ENCODE measurements at places on chromosomes 5 and 9. TPM values are rescaled to one million over a fixed set of nuclear protein-coding genes. Genes with fewer than 3 reads are reported as not detected.

GRCh38 chr5:67238191-67238590, 41.6 kb upstream of the CD180 start:
- H3K36me3 ChIP-seq = no peaks in the 10 kb centered on the region
- no peaks in the 10 kb centered on the region for H3K4me1 ChIP-seq
- H3K27me3 ChIP-seq = no peaks in the 10 kb centered on the region
- no peak for DNase-seq

DNA sequence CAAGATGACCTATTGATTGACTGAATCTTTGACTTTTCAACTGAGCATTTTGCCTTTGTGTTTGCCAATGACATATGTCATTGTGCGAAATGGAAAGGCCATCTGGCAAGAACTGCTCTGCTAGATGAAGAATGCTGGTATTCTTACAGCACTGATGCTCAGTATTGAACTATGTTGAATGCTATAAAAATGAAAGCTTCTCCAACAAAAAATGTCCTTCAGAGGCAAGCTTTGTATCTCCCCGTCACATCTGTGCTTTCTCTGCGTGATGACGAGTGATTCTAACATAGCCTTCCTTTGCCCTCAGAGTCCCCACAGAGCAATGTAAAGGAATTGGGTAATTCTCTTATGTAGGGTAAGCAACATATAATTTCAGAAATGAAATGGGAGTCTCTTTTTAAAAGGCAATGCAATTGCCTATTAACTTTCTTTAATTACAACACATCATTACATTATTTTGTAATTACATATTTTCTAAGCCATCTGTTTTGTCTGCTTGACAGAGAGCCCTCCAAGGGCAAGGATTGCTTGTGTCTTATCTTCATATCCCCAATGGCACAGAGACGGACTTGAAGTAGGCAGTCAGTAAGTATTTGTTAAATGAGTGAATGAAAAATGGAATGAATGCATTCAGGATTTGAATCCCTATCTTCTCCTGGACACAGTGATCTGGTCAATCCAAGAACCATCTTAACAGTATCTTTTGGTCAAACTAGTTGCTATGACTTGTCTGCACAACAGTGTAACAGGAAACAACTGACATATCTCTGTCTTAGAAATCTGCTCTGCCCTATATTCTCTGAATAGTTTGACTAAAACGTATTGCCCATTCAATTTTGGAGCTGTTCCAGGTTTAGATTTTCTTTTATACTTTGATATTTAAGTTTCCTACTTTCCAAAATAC, 46.1 kb downstream of the ENC1 start:
- H3K27ac ChIP-seq = no peak overlapping the region
- H3K27me3 ChIP-seq = no peaks in the 10 kb centered on the region
- H3K4me3 ChIP-seq = no peak overlapping the region
- no peak for DNase-seq
- no peaks in the 10 kb centered on the region for H3K36me3 ChIP-seq

- no peak overlapping the region for H3K4me3 ChIP-seq
- no peaks in the 10 kb centered on the region for H3K36me3 ChIP-seq
- H3K27ac ChIP-seq = no peak overlapping the region
- DNase-seq = no peak
- no peaks in the 10 kb centered on the region for H3K27me3 ChIP-seq
Measured at GRCh38 chr5:122009436-122009835, 47.7 kb downstream of the SRFBP1 start.

Gene GABRA1
- not detected for total RNA-seq

DNA sequence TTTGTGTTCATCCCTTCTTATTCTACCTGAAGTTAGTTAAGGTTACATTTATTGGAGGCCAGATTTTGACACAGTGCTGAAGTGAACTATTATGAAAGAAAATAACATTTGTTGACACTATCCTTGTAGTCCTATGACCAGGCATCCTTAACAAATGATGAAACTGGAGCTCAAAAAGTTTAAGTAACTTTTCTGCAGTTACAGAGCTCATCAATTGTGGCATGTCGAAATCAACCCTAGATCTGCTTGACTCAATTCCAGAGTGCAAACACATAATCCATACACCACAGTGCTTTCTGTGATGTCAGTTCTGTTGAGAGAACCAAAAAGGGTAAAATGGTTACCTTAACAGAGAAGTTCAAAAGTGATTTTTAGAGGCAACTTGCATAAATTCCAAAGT, 28.6 kb downstream of the KCNN2 start:
- no peak for DNase-seq
- no peaks in the 10 kb centered on the region for H3K36me3 ChIP-seq
- H3K27ac ChIP-seq = no peak overlapping the region
- H3K4me3 ChIP-seq = no peak overlapping the region
- no peaks in the 10 kb centered on the region for H3K4me1 ChIP-seq

Gene PLAC8L1
- 0.45 TPM for total RNA-seq

DNA sequence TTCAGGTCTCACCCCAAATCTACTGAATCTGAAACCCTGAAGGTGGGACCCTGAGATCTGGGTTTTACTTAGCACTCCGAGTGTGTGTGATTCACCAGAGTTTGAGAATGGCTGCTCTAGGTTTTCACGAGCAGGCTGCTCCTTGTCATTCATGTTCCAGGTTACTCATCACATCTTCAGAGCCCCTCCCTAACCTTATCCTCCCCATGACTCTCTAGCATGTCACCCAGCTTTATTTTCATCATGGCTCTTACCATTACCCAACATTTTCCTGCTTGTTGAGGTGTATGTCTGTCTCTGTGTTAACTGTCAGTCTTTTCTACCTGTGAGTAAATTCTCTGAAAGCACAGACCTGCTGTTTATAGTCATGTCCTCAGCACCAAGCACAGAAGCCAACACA, 319.2 kb downstream of the NSG2 start:
- no peaks in the 10 kb centered on the region for H3K4me1 ChIP-seq
- no peaks in the 10 kb centered on the region for H3K36me3 ChIP-seq
- H3K27me3 ChIP-seq = no peaks in the 10 kb centered on the region
- H3K27ac ChIP-seq = no peak overlapping the region

GRCh38 chr5:156019130-156019529, 307.8 kb upstream of the SGCD start:
- no peaks in the 10 kb centered on the region for H3K36me3 ChIP-seq
- DNase-seq = no peak
- no peak overlapping the region for H3K27ac ChIP-seq

DNA sequence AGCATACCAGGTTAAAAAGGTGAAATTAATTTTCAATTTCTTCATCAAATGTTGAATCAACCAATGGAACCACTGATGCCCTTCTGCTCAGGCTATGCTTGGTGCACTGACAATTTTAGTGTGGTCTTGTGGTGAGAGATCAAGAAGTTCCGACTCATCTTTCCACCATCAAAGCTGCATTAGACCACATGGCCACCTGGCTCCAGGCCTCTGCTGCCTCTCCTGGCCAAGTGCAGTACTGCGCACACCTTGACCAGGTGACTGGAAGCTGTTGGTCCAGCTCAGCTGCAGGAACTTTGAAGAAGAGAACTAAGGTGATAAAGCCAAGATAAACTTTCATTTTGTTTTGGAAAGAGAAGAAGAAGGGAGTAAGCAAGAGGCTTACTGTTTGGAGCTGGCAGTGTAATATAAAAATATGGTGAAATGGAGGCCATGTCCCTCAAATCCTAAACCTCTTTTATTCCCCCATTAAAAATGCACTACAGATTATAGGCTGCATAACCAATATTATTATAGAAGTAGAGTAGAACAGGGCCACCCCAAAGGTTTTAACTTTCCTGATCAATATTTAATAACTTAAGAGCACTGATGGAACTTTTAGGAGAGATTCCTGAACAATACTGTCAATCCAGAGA, 315.5 kb upstream of the C9orf72 start:
- no peaks in the 10 kb centered on the region for H3K36me3 ChIP-seq
- no peak overlapping the region for H3K27ac ChIP-seq
- H3K4me3 ChIP-seq = no peak overlapping the region
- H3K27me3 ChIP-seq = no peaks in the 10 kb centered on the region

- H3K4me3 ChIP-seq = no peak overlapping the region
- H3K27me3 ChIP-seq = no peaks in the 10 kb centered on the region
Measured at GRCh38 chr9:28688172-28688571, 1114.9 kb upstream of the C9orf72 start.

DNA sequence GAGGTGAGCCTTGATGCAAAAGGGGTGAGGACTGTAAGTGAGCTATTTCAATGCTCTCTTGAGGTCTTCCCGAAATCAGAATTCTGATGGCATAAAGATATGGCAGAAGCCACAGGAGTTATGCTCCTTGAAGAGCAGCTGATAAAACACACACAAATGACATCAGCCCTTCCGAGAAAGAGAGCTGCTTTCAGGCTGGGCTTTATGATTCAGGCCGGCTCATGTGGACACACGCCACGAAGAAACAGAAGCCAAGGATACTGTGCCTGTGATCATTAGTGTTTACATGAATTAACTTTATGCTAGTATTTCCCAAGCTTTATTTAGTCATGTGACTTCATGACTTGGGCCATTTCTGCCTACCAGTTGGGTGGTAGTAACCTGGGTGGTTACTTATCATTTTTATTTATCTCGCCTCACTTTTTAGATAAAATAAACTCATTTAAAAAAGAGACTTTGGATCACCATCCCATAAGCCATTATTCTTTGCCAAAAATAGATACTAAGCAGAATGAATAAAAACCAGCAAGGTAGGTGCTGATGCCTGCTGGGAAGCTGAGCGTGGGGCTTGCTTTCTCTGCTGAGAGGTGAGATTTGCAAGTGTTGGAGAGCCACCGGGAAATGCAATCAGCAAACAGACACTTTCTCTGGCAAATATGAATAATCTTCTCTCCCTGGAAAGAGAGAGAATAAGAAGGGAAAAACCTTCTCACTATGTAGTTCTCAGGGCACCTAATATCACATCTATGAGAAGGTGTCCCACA, 73.0 kb upstream of the SLC25A51 start:
- no peaks in the 10 kb centered on the region for H3K4me1 ChIP-seq
- no peak overlapping the region for H3K4me3 ChIP-seq
- no peak for DNase-seq
- no peaks in the 10 kb centered on the region for H3K27me3 ChIP-seq
- no peaks in the 10 kb centered on the region for H3K36me3 ChIP-seq

Gene CD74
- 550 TPM for total RNA-seq

DNA sequence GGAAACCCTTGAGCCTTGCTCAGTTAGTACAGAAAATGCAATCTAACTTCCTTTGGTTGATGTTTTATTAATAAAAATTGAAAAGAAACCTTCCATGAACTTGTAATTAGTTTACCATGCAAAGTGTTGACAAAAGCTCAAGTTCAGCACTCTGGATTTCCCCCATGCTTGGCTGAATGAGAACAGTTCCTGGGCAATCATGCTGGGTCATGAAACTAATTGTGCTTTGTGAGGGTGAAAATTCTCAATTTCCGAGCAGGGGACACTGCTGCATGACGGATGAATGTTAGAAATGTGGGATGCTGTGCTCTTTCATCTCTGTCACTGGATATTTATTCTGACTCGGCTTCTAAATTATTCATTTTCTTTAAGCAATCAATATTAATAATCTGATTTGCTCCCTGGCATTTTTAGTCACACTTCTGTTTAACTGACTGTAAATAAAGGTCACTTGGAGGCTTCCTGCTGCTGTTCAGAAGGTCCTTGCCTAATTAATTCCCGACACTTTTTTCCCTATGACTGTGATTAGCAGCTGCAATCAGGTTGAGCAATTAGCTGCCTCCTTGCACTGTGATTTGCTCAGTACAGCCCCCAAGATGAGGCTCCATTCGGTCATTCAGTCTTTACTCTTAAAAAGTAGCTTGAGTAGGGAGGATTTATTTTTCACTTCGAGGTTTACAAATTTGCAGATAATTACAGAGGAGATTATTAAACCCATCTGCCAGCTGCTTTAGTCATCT, 678.1 kb upstream of the ZNF608 start:
- no peak for DNase-seq
- H3K27me3 ChIP-seq = no peaks in the 10 kb centered on the region
- no peak overlapping the region for H3K27ac ChIP-seq
- no peaks in the 10 kb centered on the region for H3K4me1 ChIP-seq

DNA sequence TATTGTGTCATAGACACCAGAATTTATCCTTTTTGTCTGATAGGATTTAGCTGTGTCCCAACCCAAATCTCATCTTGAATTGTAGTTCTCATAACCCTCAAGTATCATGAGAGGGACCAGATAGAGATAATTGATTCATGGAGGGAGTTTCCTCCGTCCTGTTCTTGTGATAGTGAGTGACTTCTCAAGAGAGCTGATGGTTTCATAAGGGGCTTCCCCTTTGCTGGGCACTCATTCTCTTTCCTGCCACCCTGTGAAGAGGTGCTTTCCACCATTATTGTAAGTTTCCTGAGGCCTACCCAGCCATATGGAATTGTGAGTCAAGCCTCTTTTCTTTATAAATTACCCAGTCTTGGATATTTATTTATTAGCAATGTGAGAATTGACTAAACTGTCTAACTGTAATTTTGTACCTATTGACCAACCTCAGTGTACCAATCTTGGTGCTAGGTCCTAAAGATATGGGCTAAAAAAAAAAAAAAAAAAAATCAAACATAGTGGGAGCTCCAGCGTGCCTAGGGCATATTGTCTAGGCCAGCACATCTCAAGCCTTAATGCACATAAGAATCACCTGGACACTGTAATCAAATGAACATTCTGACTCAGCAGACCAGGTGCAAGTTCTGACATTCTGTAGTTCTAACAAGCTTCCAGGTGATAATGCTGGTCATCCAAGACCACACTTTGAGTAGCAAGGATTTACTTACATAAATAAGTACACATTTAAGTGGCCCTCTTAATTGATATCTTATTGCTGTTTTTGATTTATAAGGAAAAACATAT, 30.5 kb downstream of the ST8SIA4 start:
- H3K27ac ChIP-seq = no peak overlapping the region
- no peak overlapping the region for H3K4me3 ChIP-seq
- peaks cover 29% of the 10 kb centered on the region for H3K36me3 ChIP-seq
- DNase-seq = no peak

DNA sequence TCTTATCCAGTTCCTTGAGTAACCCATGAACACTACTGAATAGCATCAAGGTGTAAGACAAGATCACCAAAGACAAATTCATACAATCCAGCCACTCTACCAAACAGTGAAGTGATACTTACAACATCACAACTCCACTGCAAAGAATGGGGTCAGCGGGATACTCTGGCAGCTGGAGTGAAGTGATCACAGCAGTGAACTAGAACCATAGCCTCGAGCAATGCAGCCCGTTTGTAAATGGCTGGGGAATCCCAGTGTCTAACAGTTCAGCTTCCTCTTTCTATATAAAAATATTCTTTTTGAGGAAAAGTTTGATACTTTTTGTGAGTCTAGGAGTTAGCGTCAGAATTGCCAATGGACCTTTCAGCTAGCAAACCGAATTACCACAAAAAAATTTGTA, 515.2 kb downstream of the ZNF608 start:
- no peak overlapping the region for H3K27ac ChIP-seq
- no peaks in the 10 kb centered on the region for H3K4me1 ChIP-seq
- no peak overlapping the region for H3K4me3 ChIP-seq
- H3K27me3 ChIP-seq = no peaks in the 10 kb centered on the region

- H3K36me3 ChIP-seq = no peaks in the 10 kb centered on the region
- no peaks in the 10 kb centered on the region for H3K27me3 ChIP-seq
- DNase-seq = no peak
- H3K4me1 ChIP-seq = no peaks in the 10 kb centered on the region
Measured at GRCh38 chr9:92432350-92432749, 8.1 kb upstream of the OMD start.

Gene BARHL1
- not detected for total RNA-seq

Data from natural killer cell (primary cell).